Effector memory CD4-positive, alpha-beta T cell (primary cell): ENCODE measurements at places on chromosomes 7 and 10.

DNA sequence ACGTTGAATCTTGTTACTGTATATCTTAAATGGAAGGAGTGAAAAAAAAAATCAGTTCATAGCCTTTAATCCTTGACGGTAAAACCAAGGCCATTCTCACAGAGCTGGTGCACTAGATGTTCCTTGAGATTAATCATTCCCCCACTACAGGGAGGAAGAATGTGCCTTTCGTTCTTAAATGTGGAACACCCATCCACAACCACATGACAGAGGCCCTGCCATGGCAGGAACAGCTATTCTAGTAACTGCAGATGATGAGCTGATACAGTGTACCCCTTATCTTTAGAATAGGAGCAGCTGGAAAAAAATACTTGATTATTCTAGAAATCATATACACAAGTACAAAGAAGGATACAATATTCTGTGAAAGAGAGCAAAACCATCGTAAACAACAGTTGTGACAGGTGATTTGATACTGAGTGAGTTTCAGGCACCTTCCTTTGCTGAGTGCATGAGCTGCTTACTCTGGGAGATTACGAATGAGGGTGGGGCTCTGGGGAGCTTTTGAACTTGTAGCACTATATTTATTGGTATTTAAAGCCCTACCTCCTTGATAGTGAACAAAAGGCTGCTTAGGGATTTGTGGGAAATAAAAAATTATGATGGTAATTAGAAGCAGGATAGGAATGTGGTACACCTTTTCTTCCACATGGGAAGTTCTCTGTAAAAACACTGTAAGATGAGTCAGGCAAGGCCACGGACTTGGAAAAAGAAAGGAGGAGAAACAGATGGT lies 244.4 kb upstream of the SLC26A5 start:
- no peak for DNase-seq

GRCh38 chr7:111108496-111108895 lies 17.6 kb downstream of the LRRN3 start:
- DNase-seq, result no peak

DNA sequence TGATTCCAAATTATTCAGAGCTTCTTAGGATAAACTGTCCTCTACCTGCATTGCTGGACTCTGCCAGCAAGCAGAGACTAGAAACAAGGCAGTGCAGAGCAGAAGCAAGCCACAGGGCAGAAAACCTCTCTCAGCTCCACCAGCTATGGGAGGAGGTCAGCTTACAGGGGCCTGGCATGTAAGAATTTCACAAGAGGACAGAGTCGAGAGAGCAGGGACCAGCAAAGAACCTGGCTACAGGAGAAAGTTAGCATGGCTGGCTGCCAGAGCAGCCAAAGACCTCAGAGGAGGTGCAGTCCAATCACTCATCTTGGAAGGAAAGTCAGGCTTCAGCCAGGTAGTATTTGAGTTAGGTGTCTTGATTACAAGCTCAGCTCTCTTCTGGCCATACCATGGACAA lies 62.9 kb downstream of the ENO4 start:
- DNase-seq, result no peak

DNA sequence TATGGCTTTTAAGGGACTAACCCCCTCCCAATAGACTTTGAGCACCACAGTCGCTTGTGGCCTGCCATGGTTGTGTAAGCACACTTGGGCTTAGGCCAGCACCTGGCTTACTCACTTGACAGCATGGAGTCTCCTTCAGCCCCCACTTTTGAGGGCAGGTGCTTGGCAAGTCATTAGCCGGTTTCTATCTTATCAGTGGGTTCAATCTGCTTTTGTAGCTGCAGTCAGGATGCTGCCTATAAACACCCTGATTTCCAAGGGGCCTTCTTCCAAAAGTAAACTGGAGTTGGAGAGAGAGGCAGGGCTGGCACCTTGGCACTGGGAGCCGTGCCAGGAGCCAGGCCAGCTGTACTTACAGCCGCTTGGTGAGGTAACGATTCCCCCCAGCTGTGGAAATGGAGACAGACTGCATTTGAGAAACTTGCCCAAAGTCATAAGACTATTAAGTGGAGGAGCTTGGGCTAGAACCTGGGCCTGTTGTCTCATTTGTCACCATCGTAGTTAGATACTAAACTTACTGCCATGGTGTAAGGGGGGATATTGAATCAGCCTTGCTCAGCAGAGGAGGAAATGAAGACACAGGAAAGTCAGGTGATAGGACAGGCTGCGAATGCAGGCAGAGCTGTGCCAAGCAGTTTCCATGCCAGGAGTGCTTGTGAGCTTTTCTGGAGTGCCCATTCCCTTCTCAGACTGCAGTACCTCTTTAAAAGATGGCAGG lies 92.2 kb upstream of the EFCAB10 start:
- no peak for DNase-seq

DNA sequence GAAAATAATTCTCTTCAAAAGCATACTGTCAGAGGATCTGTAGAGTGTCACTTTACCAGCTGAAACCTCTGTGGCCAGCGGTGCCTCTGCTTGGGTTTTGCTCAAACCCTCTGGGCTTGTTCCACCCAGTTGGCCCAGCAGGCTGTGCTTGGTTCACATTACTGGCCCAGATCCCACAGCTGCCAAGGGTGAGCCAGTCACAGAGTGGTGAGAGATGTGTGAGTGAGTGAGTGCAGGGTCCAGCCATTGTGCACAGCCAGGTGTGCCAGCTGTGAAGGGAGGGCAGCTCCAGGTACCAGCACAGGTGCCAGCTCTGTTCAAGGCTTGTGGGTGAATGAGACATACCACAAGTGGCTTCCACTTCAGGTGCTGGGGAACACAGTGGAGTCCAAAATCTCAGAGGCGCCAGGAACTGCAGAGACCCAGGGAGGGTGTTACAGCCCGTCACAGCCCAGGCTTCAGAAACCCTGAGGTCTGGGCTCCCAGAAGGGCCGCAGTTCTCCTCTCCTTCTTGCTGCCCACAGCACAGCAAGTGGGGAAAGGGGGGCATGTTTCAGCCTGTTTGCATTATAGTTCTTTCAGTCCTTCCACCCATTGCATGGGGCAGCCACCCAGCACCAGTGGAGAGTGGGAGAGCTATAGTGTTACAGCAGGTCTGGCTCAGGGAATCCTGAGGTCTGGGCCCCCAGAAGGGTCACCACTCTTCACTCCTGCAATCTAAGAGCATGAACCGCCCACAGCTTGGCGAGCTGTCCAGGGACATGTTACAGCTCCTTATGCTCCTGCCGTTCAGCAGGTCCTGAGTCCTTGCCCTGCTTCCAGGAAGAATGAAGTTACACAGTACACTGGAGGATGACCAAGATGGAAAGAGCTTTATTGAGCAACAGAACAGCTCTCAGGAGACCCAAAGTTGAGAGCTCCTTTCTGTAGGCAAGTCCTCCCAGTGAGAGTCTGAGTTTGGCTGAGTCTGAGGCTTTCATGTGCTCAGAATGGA lies 931.7 kb upstream of the SORCS1 start:
- no peak for DNase-seq

- no peak for DNase-seq
These were observed 377.6 kb upstream of the MYO3A start for GRCh38 chr10:25556457-25556856.

DNA sequence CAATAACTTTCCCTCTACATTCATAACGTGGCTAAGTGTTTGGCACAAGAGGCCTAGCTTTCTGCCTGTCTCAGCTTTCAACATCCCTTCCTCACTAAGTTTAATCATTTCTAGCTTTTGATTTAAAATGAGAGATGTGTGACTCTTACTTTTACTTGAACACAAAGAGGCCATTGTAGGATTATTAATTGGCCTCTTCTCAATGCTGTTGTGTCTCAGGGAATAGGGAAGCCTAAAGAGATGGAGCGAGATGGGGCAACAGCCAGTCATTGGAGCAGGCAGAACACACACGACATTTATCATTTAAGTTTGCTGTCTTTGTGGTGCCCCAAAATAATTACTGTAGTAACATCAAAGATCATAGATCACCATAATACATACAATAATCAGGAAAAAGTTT lies 167.1 kb upstream of the TRIM24 start:
- no peak for DNase-seq

DNA sequence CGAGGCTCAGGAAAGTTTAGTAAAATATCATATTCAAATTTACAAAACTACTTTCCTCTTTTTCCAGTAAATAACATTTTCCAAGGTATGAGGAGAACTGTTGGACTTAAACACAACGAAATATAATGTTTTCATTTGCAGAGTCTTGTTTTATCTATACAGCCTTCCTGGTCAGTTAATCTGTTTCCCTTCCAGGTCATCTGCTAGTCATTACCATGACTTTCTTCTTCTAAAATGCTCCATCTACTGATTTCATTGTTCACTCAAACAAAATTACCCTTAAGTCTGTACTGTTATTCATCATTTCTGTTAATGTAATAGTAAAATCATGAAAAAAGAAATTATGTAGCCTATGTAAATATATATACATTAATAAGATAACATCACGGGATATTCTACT lies 69.8 kb downstream of the GNAI1 start:
- no peak for DNase-seq

DNA sequence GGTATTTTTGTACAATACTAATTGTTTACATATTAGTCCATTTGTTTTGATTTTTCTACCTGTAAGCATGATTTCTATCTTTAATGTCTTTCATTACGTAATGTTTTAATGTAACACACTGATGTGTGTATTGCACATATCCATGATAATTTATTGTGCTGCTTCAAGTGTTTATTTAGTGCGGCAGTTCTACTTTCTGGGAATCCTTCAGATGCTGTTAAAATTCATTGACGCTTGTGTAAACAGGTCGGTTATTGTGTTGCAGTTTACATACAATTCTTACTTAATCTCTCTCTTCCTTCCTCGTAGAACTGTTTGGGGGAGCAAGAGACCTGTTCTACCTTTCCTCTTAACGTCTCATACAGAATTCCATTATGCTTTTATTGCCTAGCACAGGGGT lies 6.9 kb downstream of the TMEM60 start:
- no peak for DNase-seq

DNA sequence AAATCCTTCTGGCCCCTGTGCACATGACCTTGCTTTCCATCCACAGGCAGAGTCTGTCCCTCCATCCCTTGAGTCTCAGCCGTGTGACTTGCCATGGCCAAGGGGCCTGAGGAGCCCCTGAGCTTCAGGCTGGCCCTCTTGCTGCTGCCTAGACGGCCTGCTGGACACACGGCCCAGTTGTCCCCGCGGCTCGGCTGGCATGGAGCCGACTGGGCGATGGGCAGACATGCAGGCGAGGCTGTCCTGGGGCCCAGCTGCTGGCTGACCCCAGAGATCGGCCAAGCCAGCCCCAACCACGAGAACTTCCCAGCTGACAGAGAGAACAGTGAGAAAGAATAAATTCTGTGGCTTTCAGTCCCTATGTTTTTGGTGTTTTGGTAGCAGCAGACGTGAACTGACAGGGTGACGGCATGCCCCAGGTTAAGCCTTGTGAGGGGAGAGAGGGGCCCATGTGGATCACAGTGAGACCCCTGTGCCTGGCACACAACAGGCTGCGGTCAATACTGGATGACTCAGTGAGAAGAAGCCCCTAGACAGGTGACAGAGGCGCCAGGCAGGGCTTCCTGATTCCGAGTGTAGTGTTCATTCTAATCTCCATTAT lies 11.7 kb downstream of the PRKAG2 start:
- no peak for DNase-seq

GRCh38 chr7:136114966-136115762 lies 138.0 kb upstream of the MTPN start:
- DNase-seq, result no peak

- DNase-seq, result no peak
These were observed 43.7 kb downstream of the ELFN1 start for GRCh38 chr7:1713502-1714484.

DNA sequence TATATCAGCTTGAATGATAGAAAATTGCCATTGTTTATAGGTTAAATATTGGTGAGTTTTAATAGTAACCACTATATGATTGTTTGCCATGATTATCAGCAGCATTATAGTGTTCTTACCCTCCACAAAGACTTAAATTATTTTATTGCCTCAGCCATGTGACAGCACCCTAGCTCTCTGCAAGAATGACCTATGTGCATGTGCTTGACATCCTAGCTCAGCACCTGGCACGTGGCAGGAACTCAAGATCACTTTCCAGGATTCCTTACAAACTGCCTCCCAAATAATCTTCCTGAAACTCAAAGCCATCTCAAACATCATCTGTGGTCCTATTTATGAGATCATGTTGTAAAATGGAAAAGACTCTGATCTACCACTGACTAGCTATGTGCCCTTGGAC lies 68.1 kb upstream of the ANKRD30A start:
- DNase-seq, result no peak

- DNase-seq, result no peak
These were observed 84.5 kb downstream of the ATXN7L1 start for GRCh38 chr7:105791926-105792325.

- DNase-seq, result peak; percentile 51
These were observed 56.8 kb downstream of the SND1 start for GRCh38 chr7:127708788-127709187.

DNA sequence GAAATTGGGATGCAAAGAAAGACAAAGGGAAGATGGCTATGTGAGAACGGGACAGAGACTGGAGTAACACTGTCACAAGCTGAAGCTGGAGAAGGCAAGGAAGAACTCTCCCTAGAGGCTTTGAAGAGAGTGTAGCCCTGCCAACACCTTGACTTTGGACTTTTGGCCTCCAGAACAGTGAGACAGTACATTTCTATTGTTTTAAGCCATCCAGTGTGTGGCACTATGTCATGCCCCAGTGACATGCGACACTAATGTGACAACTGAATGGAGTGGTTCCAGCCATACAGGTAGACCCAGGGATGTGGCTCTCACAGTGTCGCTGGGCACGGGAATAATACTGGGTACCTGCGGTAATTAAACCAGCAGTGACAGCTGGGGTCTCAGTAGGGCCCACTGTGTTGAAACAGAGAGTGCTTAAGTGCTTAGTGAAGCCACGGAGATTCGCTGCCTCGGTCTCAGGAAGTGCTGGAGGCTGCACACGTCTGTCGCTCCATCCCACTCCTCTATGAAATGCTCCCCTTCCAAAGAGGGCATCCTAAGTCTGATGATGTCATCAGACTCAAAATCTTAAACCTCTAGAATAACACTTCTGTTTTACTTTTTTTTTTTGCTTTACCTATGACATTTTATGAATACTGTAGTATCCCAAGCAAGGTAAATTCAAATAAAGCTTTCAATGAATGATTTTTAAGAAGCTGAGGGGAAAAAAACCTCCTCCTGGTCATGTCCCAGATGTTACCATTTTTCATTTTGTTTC lies 154.6 kb upstream of the RHEB start:
- no peak for DNase-seq

DNA sequence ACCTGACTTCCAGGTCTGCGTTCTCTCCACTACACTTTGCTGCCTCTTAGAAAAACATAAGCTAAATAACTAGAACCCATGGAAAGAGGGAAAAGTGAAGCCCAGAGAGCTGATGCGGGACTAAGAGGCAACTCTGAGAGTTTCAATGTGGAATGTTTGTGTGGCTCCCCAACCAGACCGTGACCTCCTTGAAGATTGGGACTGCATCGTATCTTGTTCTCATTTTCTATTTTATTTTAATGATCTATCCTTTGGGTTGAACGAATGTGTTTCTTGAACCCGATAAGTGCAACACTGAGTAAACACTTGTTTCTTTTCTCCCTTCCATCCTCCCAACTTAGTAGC lies 77.4 kb downstream of the TPST1 start:
- no peak for DNase-seq

GRCh38 chr10:18159557-18159956 lies 19.3 kb downstream of the CACNB2 start:
- DNase-seq, result no peak
